Activated CD4-positive, alpha-beta memory T cell treated with anti-CD3 and anti-CD28 coated beads for 36 hours (primary cell): ENCODE measurements at places on chromosomes 16 and 17.
A peak's percentile ranks its signal among the peaks of the same experiment; 100 is the strongest.

- DNase-seq: peak; percentile 42
These were observed 31.8 kb upstream of the PRM1 start for GRCh38 chr16:11312718-11313492.

DNA sequence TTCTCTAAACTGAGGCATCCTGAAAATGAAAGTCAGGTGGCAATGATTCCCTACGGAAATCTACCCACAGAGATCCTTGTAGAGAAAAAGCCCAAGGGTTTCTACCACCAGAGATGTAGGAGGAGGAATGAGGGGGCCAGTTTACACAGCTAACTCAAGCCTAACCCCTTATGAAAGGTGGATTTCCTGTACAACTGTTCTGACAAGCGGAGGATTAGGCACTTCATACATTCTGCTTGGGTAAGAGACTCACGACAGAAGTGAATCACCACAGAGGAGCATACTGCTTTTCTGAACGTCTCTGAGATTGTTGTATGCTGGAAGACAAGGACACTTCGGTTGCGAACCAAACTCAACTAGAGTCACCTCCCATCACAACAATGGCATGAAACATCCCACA, 72.7 kb downstream of the SMG6 start:
- no peak for DNase-seq

GRCh38 chr17:72182371-72182873, 61.6 kb downstream of the SOX9 start:
- no peak for DNase-seq

GRCh38 chr16:73190688-73191659, 143.0 kb upstream of the ZFHX3 start:
- DNase-seq: no peak

DNA sequence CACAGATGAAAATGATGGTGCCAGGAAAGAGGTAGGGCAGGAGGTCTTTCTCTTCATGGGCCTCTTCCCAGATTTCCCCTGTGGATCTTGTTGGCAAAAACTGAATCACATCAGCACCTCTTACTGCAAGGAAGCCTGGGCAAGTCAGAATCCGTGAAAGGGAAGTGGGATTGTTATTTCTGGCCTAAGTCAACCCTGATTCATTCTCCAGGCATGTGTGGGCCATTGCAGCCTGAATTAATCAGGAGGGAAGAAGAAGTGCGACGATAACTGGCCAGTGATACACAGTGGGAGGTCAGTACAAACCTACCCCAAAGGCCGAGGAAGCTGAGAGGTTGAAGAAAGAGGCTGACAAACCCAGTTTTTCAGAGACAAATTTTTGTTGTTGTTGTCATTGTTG, 17.9 kb upstream of the NSMCE1 start:
- DNase-seq: peak; percentile 4

GRCh38 chr16:48272837-48273421, 25.6 kb upstream of the ABCC11 start:
- no peak for DNase-seq

- DNase-seq: no peak
These were observed 330.3 kb downstream of the SEC14L1 start for GRCh38 chr17:77470800-77471733.

GRCh38 chr17:15431196-15431595, 36.2 kb downstream of the CDRT4 start:
- DNase-seq: no peak

DNA sequence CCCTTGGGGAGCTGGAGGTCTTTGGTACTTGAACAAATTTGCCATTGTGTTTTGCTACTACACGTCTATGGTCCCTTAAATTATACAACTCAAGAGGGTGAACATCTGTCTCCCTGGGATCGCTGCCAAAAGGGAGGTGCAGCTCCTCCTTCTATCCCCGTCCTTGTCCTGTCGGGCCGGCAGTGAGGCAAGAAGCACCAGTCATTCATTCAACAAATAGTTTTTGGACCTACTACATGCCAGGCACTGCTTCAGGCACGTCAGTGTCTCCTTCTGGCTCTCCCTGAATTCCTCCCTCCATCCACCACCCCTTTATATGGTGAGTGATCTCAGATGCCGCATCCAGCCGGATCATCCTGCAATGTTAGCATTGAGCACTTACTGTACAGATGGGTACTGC, 2.2 kb upstream of the RPL38 start:
- DNase-seq: no peak

- no peak for DNase-seq
These were observed 57.9 kb downstream of the SDK2 start for GRCh38 chr17:73586275-73586832.

- no peak for DNase-seq
These were observed 32.3 kb downstream of the GJC1 start for GRCh38 chr17:44797802-44798201.

DNA sequence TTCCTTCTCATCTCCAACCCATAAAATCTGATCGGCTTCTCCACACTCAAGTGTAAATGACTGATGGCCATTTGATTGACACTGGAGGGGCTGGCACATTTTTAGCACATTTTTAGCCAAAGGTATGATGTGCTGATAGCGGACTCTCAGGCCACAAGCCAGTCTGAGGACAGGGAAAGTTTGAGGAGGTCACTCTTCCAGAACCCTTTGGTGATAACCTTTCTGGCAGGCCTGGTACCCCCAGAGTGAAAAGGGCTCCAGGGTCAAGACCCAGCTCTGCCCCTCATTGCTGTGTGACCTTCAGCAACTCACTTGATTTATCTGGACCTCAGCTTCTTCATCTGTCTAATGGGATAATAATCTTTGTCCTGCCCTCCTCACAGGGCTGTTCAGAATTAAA, 1.7 kb upstream of the NLRC5 start:
- DNase-seq: no peak

- DNase-seq: no peak
These were observed 244.8 kb downstream of the FOXL1 start for GRCh38 chr16:86823125-86823524.

DNA sequence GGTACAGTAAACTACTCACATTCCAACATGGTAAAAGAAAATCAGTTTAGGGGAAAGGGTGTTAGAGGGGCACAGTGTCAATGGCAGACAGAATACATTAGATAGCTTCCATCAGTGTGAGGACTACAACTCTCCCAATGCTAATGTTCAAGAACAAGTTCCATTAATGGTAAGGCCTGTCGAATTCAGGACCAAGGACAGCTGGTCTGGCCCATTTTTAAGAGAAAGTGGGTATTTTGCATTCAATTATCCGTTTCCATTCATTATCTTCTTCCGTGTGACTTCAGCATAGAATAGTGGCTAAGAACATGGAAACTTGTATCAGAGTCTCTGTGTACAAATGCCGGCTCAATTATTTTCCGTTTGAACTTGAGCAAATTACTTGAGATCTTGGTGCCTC, 98.4 kb downstream of the XYLT1 start:
- DNase-seq: no peak

GRCh38 chr16:77548766-77549165, 113.9 kb upstream of the ADAMTS18 start:
- DNase-seq: no peak

DNA sequence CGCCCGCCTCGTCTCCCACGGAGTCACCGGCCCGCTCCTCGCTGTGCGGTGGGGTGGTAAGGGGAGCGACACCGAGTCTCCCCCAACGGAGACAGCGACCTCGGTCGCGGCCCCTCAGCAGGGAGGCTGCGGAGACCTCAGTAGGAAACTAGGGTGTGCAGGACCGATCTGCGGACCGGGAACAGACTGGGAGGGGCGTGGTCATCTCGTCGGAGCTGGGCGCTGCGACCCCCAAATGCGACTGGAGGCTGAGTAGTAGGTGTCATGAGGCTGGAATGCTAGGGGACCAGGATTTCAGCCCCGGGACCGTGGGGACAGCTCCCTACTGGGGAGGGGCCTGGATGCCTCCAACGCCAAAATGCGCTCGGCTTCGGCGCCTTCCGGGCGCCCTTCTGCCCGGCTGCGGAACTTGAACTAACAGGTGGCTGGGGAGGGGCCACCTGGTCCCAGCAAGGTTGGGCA, 1.3 kb downstream of the CACNG4 start:
- no peak for DNase-seq

- no peak for DNase-seq
These were observed 2.0 kb downstream of the TNK1 start for GRCh38 chr17:7382901-7383300.

DNA sequence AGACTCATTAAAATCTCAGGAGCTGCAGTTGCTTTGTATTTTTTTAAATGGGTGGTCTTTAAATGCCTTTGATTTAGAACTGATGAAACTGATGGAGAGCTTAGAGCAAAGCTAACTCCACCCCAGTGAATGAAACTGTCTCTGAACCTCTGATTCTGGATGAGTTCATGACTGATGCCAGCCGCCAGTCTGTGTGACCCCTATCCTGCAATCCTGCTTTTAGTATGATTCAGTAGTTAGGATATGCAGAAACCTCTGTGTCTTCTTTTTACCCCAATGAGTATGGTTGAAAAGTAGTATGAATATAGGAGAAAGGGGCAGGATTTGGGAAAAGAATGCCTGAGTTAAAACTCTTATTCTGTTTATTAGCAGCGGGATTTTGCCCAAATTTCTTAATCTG, 12.3 kb upstream of the SALL1 start:
- DNase-seq: no peak

- DNase-seq: peak; percentile 56
These were observed 6.4 kb upstream of the GRN start for GRCh38 chr17:44338702-44339101.

DNA sequence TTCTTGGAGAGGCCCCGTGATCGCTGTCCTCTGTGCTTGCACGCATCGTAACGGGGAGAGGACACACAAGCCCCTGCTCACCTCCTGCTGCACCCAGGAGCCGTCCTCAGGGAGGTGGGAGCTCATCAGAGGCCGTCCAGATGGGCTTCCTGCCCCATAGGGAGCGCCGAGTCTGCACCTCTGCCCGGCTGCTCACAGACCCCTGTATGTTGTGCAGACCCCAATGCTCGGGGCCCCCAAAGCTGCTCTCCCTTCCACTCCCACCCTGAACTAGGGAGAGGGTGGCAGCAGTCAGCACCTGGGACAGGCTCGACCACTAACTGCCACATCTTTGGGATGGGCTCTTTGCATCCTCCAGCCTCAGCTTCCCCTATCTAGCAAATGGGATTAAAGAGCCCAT, 4.4 kb upstream of the ZNF469 start:
- DNase-seq: no peak

DNA sequence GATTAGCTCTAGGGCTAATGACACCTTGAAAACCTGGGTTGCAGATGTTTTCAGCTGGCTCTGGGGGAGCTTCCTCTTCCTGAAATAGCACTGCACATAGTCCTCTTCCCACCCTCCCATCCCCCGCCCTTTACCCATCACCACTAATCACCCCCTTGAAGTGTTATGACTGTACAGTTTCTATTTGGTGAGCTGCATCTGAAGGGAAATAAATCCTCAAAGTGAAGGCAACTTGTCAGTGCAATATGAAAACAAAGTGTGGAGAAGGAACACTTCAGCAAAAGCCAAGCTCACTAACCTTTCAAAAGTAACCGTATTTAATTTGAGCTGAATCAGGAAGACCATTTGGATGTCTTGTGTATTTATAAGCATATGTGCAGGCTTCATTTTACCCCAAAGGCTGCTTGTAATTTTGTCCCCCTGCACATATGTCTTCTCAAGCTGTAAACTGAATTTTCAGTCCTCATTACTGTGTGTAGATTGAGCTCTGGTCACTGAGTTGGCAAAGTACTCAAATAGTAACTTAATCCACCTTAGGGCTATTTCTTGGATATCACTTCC, 44.1 kb upstream of the CA10 start:
- no peak for DNase-seq

- no peak for DNase-seq
These were observed 2449.5 kb downstream of the TP53TG3F start for GRCh38 chr16:35908942-35909341.

DNA sequence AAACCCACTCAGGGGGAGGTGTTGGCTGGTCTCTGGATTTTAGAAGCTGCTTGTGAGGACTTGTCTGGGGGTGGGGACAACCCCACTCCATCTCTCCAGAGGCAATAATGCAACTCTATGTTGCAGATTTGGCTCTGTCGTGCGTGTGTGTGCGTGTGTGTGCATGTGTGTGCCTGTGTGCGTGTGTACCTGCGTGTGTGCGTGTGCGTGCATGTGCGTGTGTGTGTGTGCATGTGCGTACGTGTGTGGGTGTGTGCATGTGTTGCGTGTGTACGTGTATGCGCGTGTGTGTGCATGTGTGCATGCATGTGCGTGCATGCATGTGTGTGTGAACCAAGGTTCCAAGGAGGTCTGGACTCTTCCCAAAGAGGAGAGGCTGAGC, 120.4 kb upstream of the LHX1 start:
- DNase-seq: no peak

- DNase-seq: no peak
These were observed 17.8 kb upstream of the EMP2 start for GRCh38 chr16:10598157-10598556.

DNA sequence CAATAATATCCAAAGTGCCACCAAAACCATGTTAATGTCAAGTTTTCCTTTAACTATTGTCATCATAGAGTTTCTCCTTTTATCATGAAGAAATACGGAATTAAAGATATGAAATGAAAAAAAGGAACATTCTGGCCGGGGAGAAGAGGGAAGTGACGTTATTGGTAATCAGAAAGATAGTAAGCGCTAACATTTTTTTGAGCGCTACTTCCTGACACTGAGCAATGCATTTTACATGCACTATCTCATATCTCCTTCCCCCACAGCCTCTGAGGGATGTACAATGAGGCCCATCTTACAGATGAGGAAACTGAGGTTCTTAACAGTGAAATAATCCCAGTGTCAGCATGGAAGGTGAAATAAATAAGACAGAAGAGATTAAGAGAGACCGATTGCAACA, 410.9 kb downstream of the SOX9 start:
- no peak for DNase-seq

DNA sequence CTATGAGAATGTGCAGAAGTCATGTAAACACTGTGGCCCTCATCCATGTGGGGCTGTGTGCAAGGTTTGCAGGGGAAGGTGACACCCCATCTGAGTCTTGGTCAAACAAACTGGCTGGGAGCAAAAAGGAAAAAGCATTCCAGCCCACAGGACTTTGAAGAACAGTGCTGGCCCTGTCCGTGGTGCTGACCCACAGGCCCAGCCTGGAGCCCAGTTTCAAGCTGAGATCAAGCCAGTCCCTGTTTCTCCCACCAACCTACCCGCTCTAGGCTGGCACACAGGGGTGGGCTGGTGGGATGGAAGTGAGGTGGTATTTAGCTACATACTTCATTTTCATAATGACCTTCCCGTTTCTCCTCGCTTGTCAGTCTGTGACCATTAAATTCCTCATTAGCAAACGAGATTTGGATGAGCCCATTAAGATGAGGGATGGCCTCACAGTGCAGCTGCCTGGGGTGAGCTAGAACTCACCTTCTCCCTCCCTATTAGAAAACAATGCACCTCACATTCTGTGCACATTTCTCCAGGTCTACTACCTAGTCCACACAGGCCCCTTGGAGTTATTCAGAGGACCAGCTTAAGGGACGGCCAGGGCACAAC, 12.6 kb upstream of the RPL38 start:
- DNase-seq: no peak

- no peak for DNase-seq
These were observed 75.0 kb downstream of the USP22 start for GRCh38 chr17:20967776-20968175.
